ENCODE measurements at places on chromosomes 1 and 21.
A peak's percentile ranks its signal among the peaks of the same experiment; 100 is the strongest.

- no peak for DNase-seq
Observed at GRCh38 chr1:244350027-244350426, 101.7 kb downstream of the ADSS2 start.

DNA sequence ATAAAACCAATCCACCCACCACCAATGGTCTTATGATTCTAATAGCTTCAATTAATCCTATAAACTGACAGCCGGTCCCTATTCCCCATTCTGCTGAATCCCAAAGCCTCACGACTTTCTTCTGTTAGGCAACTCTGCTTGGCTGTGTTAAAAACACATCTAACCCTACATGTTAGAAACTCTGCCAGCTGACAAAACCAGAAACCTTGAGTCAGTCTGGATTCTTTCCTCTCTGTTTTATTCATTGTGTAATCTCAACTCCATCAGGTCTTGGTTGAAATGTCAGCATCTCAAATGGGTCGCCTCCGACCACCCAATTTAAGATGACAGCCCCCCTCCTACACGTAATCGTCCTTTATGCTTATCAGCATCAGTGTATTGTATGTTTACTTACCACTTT, 312.1 kb downstream of the DISC1 start:
- DNase-seq: no peak

DNA sequence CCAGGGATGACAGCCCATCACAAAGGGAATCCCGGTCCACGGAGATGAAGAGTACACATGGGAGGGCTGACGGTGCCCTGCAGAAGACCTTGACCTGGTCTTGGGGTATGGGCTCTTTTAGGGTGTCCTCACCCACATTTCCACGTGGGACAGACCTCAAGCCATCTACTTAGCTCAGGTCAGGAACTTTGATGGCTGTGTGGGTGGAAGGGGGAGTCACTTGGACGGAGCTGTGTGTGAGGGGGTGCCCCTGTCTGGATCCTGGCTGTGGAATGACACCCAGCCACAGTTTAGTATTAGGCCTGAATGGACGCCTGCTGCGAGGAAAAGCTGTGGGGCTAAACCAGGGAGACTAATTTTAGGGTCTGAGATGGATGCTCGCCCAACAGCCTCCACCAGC, 10.9 kb upstream of the MIXL1 start:
- no peak for DNase-seq

DNA sequence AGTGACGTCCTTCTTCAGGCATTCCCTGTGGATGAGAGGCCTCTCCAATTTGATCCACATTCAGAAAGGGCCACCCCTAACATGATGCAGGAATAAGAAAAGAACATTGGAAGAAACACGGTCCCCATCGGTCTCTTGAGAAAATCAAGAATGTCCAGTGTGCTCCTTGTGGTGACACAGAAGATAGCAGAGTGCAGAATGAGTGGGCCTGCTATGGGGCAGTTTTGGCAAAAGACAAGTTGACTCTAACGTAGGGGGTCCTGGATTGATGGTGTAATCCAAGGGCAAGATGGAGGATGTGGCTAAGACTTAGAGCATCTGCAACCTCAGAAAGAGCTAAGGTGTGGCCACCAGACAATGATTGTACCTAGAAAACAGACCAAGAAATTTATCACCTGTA, 45.1 kb upstream of the COP1 start:
- DNase-seq: no peak

DNA sequence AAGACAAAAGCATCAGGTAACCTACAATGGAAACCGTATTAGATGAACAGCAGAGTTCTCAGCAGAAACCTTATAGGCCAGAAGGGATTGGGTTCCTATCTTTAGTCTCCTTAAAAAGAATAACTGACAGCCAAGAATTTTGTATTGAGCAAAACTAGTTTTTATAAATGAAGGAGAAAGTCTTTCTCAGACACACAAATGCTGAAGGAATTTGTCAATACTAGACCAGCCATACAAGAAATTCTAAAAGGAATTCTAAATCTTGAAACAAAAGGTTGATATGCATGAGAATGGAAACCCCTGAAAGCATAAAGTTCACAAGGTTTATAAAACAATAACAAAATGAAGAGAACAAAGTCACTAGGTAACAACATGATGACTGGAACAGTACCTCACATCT, 58.1 kb downstream of the NEK7 start:
- DNase-seq: no peak

DNA sequence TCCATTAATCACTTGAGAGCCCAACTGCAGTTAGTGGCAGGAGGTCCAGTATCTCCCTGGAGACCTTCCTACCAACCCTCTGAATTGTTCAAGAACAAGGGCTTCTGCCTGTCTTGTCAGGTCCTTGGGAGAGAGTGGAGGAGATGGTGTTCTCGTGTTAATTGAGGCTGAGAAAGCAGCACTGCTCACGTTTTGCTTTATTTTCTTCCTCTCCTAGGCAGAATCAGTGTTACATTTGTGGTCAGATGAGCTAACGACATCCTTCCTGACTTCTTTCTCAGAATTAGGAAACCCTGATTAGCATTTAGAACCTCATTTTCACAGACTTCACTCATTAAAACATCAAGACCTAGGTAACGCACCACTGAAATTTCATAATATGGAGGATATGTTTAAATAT, 26.4 kb upstream of the LRIG2 start:
- DNase-seq: no peak

GRCh38 chr1:95852483-95853070, 618.6 kb downstream of the RWDD3 start:
- peak; percentile 58 for DNase-seq

- peak; percentile 25 for DNase-seq
Observed at GRCh38 chr1:178510155-178510554, 2.8 kb upstream of the TEX35 start.
